ENCODE measurements at places on chromosomes 3 and 15.
A peak's percentile ranks its signal among the peaks of the same experiment; 100 is the strongest.

DNA sequence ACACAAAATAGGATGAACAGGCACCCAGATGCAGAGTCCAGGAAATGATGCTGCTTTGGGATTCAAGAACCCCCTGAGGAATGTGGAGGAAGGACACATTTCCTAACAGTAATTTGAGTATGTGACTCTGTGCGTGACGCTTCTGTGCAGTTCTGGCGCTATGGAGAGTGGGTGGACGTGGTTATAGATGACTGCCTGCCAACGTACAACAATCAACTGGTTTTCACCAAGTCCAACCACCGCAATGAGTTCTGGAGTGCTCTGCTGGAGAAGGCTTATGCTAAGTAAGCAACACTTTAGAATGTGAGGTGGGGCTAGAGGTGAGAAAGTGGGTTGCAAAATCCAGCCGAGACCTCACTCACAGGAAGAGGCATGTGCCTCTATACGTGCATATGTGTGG lies 28.3 kb downstream of the CAPN3 start:
- no peak for DNase-seq

GRCh38 chr15:51861557-51862359 lies 32.3 kb downstream of the TMOD3 start:
- DNase-seq, result peak; percentile 88

DNA sequence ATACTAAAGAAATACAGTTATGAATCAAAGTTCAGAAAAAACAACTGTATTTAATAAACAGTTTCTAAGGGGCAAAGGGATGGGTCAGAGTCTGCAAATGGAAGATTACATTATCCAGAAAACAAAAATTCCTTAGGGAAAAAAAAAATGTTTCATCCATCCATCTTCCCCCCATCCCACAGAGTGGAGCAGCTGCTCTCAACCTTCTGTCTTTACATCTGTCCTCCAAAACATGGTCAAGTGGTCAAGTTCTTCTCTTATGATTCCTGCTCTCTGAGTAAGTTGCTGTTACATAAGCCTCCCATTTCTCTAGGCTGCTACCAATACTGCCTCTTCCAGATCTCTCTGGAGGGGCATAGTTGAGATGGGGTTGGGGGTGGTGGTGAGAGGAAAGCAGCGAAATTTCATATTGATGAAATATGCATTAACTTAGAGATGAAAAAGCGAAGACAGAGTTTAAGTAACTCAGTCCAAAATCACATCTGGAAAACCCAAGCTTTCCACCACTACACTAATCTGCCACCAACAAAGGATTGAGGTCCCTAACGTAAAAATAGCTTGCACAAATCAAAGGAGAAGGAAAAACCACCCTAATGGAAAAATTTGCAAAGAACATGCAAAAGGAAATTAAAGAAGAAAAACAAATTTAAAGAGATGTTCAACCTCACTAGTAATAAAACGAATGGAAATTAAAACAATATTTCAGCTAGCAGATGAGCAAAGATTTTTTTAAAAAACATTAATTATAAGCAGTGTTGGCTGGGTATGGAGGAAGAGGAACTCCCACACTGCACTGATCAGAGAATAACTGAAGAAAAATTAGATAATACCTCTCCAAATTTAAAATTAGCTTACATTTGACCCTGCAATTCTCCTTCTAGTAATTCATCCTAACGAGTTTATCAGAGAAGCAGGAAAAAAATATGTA lies 109.5 kb downstream of the ST8SIA2 start:
- DNase-seq, result no peak

DNA sequence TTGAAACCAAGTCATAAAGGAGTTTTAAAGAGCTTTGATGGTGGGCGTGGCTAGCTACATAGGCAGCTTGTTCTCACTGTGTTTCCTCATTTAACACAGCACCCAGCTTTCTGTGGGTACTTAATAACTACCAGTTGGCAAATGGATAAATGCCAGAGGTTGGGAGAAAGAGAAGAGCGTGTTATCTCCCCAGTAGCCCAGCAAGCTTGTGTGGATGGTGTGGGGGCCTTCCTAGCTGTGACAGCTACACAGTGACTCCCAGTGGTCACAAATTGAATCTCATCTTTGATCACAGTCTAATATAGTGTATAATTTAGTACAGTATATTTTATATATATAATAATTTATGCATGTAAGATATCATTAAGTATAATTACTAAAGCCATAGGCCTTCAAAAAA lies 984.1 kb downstream of the EPHA3 start:
- DNase-seq, result no peak

- DNase-seq, result no peak
These were observed 3.5 kb downstream of the ST6GAL1 start for GRCh38 chr3:186933816-186934215.

GRCh38 chr15:89728254-89728653 lies 22.8 kb downstream of the MESP1 start:
- DNase-seq, result no peak

GRCh38 chr3:88010810-88011209 lies 48.0 kb downstream of the CGGBP1 start:
- no peak for DNase-seq

GRCh38 chr3:188469228-188469885 lies 315.4 kb downstream of the LPP start:
- no peak for DNase-seq
